CD4-positive, alpha-beta T cell treated with Interleukin-2 at 100 ng/mL for 4 hours (primary cell): ENCODE measurements at places on chromosomes 13 and 19.
A peak's percentile ranks its signal among the peaks of the same experiment; 100 is the strongest.

DNA sequence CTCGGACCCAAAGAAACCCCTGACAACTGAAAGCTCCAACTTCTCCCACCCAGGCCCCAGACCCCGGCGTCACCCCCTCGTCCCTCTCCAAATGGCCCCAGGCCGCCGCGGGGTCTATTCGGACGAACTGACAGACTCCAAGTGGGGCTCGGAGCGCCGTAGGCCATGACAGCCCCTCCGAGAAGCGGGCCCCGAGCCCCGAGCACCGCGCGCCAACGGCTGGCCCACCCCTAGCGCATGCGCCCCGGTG, 360 bp downstream of the DDX39A start:
- DNase-seq = peak; percentile 77

DNA sequence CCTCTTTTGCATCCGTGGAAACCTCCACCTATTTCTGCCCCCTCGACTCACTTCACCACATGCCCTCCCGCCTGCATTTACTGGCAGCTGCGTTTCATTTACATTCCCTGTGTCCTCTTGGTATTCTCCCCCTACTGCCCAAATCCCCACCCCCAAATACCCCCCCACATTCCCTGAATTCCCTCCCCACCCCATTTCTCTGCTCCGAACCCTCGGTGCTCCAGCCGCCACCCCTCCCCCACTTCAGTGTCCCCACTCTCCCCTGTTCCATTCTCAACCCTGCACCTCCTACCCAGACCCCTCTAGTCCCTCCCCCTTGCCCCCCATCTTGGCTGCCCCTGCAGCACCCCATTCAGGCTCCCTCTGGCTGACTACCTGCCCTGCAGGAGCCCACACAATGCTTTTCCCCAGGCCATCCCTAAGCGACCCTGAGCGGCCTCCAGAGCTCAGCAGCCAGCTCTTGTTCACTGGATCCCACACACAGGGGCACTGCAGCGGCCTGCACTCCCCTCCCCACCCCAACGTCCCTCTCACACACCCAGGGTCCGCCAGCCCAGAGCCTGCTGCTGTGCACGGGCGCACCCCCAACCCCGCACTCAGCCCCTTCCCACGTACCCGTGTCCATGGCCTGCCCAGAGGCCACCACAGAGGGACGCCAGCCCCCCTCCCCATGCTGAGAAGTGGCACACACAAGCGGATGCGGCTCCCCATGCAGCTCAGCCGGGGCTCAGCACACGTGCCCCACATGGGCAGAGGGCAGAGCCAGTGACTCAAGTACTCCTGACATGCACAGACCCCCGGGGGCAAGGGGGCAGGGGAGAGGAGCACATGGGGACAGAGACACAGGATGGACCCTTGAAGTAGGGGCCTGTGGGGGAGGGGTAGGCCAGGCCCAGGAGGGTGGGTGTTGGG, 26.3 kb downstream of the SHANK1 start:
- DNase-seq = no peak

- DNase-seq = peak; percentile 33
These were observed 94.9 kb upstream of the MCF2L start for GRCh38 chr13:112873851-112874750.

- no peak for DNase-seq
These were observed 67.6 kb upstream of the TDRD3 start for GRCh38 chr13:60329221-60329923.

DNA sequence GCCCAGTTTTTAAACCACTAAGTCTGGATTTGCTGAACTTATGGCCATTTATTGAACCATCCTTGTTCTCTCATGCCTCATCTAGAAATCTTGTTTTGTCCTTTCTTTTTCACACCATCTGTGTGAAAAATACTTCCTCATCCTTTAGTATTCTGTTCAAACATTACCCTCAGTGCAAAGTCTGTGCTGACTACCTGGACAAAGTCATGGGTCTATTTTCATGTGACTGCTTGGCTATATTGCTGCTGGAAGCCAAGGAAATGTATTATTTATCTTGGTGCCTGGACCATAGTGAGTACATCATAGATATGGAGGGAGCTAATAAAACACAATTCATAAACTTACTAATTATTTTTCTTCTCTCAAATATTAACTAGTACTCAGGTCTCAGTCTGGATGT, 312.5 kb downstream of the OXGR1 start:
- DNase-seq = no peak

- DNase-seq = no peak
These were observed 4.5 kb upstream of the OLFM2 start for GRCh38 chr19:9940778-9941177.

GRCh38 chr13:85503797-85504196, 295.4 kb downstream of the SLITRK6 start:
- no peak for DNase-seq

DNA sequence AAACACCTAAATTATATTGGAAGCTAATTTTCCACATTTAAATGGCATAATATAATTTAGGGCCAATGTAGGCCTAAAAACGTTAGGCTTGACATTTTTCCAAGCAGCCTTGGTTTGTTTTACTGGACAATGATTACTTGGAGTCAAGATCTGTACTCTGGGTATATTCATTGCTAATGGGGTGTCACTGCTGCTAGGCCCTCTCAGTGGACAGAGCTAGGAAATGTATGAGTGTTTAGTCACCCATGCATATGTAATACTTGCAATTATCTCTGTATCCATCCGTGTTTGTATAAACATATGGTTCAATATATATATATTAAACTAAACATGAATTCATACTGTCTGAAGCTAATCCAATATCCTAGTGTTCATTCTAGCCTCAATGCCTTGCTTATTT, 598.1 kb downstream of the DCT start:
- DNase-seq = no peak

GRCh38 chr13:102872131-102872530, 26.3 kb downstream of the ERCC5 start:
- no peak for DNase-seq

DNA sequence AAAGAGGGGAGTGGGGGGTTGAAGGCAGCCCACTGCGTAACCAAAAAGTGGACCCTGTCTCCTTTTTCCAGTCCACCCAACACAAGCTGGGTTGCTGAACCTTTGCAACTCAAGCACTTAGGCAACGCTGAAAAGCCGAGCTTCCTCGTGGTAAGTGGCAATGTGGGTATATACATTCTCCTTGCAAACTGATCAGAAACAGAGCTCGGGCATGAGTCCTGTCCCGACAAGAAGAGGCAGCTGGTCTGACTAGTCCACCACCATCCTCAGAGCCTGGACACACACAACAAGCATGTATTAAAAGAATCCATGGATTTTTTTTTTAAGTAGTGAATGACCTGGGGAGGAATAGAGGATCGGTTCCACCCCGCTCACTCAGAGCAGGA, 240.6 kb upstream of the ZNF507 start:
- no peak for DNase-seq

GRCh38 chr19:37007587-37008220, 70.5 kb upstream of the ZNF420 start:
- peak; percentile 19 for DNase-seq

- DNase-seq = no peak
These were observed 6.6 kb upstream of the S1PR2 start for GRCh38 chr19:10237702-10238101.

DNA sequence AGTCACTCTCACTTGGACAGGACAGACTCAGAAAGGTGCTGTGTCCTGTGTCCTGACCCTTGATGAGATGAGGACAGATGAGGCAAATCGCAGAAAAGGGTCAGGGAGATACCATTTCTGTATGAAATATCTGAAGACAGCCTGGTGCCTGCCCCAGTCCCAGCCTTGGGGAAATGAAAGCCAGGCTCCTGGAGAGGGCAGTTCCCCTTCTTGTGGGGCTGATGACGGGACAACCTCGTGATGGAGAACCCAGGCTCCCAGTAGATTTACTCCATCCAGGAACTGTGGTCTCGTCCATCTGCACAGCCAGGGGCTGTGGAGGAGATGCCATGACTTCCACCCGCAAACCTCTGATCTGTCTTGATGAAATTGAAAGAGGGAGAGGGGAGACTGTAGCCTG, 13.8 kb downstream of the LILRB1 start:
- no peak for DNase-seq

DNA sequence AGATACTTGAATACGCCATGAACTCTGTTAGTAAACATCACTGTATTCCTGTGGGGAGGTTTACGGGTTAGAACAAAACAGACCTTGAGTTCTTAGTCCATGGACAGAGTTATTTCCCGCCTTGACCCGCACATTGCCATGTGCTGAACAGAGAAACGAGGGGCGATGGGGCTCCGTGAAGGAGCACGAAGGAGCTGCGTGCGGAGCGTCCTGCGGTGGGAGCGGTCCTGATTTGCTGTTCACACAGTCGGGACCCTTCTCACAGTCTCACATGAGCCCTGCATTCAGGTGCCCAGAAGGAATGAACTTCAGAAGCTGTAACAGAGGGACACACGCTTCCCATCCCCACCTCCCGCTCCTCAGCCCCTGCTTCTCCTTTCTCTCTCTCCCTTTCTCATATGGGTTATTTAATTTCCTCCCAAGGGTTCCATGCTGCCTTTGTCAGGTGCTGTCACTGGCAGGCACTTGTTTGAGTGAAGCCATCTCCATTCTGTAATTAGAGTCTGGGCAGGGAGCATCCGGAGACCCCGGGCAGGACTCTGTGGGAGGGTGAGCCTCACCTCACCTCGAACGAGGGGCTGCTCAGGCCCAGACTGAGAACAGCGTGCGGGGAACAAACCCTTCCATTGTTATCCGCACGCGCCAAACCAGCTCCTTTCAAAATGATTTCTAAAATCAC, 76.9 kb downstream of the TEX29 start:
- DNase-seq = no peak

- peak; percentile 52 for DNase-seq
These were observed 98.5 kb upstream of the PABPC3 start for GRCh38 chr13:24997367-24997967.

GRCh38 chr13:110784704-110785103, 71.2 kb downstream of the ING1 start:
- DNase-seq = no peak

DNA sequence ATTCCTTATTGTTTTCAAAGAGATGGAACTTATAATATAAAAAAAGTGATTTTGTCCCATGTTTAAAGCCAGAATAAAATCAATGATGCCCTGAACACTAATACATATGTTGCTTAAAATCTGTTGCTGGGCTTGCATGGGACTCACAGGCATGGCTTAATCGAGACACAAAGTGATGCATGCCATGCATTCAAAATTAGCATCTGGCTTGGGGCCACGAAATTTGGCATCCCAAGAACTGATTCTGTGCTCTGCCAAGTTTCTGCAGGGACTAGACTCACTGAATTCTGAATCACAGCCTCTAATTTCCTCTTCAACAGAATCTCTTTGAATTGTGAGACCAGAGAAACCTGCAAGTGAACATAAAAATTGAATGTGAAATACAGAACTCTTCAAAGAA, 109.2 kb downstream of the PCDH17 start:
- DNase-seq = no peak

DNA sequence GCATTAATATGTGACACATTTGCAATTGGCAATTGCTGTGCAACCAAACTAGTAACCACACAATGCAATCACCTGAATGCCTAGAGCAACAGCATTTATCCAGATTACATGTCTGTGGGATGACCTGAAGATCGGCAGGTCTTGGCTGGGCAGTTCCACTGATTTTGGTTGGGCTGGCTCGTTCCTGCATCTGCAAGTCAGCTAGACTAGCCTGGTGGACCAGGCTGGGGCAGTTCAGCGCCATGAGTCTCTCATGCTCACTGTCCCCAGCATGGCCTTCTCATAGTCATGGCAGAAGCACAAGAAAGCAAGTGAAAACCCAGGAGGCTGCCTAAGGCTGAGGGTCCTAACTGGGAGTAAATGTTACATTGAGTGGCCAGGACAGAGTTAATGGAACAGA, 229.1 kb upstream of the TSHZ3 start:
- no peak for DNase-seq

DNA sequence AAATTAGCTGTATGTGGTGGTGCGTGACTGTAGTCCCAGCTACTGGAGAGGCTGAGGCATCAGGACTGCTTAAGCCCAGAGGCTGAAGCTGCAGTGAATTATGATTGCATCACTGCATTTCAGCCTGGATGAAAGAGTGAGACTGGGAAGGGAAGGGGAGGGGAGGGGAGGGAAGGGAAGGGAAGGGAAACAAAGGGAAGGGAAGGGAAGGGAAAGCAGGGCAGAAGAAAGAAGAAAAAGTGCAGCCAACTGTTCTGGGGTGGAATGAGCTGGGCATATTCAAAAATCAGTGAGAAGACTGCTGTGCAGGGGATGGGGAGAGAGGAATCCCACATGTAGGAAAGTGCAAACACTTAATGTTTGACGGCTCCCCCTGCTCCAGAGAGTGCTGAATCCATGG, 905.5 kb downstream of the UQCRFS1 start:
- no peak for DNase-seq

- no peak for DNase-seq
These were observed 67.8 kb upstream of the ARHGEF7 start for GRCh38 chr13:111047326-111047725.

GRCh38 chr13:108460746-108461145, 168.7 kb upstream of the MYO16 start:
- DNase-seq = no peak

- DNase-seq = no peak
These were observed 10.2 kb downstream of the LCP1 start for GRCh38 chr13:46171739-46172138.

DNA sequence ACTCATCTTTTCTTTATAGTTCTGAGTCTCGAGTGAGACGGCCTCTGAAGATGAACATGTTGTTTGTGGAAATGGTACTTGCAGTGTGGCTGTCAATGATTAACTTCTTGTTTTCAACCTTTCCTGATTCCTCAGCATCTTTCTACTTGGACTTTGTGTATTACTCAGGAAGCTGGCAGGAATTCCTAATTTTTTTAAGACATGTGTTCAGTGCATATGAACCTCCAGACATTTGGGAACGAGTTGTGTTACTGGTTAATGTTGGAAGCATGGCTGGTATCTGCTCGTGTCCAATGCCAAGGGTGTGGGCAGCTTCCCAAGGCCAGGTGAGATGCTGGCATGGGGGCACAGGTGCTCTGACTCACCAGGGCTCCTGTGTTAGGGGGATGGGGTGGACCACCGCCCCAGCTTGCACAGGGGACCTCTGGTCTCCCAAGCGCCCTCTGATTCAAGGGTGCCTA, 61.1 kb upstream of the MCF2L start:
- DNase-seq = no peak

- DNase-seq = no peak
These were observed 2.1 kb upstream of the FGF9 start for GRCh38 chr13:21668732-21669275.

DNA sequence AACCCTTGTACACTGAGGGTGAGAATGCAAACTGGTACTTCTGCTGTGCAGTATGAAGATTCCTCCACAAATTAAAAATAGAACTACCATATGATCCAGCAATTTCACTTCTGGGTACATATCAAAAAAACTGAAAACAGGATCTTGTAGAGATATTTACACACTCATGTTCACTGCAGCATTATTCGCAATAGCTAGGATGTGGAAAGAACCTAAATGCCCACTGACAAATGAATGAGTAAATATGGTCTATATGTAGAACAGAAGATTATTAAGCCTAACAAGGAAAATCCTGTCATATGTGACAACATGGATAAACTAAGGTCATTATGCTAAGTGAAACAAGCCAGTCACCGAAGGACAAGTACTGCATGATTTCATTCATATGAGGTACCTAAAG, 304.7 kb downstream of the ENOX1 start:
- no peak for DNase-seq
